ENCODE measurements at places on chromosomes 12 and 14. TPM values are rescaled to one million over a fixed set of nuclear protein-coding genes. Genes with fewer than 3 reads are reported as not detected.

Gene LRRK2
- 0.04 TPM for total RNA-seq

Gene TSPAN8
- total RNA-seq, result not detected

Gene RNASE4
- total RNA-seq, result 6.1 TPM

Gene SLCO1A2
- total RNA-seq, result not detected

Gene TRIM9
- 1.2 TPM for total RNA-seq

Gene ZDHHC22
- not detected for total RNA-seq

Gene PRKD1
- total RNA-seq, result not detected

Gene PLEKHH1
- total RNA-seq, result 4.9 TPM

Gene SDR9C7
- not detected for total RNA-seq

Gene SLC25A21
- total RNA-seq, result not detected

- no peak for ATAC-seq
- no peaks in the 10 kb centered on the region for H3K36me3 ChIP-seq
- no peak overlapping the region for H3K4me3 ChIP-seq
Measured at GRCh38 chr12:46005151-46005797, 14.9 kb upstream of the SCAF11 start.

DNA sequence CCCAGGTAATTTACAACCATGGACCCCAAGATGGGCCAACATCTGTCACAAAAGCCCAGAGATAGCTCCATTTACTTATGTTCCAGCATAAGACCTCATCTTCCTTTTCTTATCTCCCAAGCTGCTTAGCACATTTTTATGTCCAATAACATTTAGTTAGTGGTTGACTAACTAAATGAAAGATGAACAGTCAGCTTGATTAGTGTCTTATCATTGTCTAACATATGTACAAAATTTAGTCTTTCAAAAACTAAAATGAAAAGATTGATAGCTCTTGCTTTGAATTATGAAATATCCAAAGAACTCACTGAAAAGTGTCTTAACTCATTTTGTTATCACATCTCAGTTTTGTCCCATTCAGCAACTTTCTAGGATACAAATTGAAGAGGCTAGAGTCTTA is 163.1 kb upstream of the EGLN3 start:
- H3K27ac ChIP-seq, result no peak overlapping the region
- no peak for ATAC-seq
- H3K36me3 ChIP-seq, result no peaks in the 10 kb centered on the region
- peaks cover 8% of the 10 kb centered on the region for H3K27me3 ChIP-seq

GRCh38 chr12:2613326-2614073 is 181.3 kb upstream of the FKBP4 start:
- H3K4me1 ChIP-seq, result peaks cover 13% of the 10 kb centered on the region
- peak overlapping the region; percentile 5 for H3K4me3 ChIP-seq
- no peaks in the 10 kb centered on the region for H3K36me3 ChIP-seq
- ATAC-seq, result peak; percentile 98
- H3K27me3 ChIP-seq, result peaks cover 53% of the 10 kb centered on the region

- no peaks in the 10 kb centered on the region for H3K4me1 ChIP-seq
- peaks cover 28% of the 10 kb centered on the region for H3K27me3 ChIP-seq
- no peak overlapping the region for H3K4me3 ChIP-seq
- ATAC-seq, result no peak
Measured at GRCh38 chr12:130161261-130162243, 712 bp upstream of the FZD10 start.

DNA sequence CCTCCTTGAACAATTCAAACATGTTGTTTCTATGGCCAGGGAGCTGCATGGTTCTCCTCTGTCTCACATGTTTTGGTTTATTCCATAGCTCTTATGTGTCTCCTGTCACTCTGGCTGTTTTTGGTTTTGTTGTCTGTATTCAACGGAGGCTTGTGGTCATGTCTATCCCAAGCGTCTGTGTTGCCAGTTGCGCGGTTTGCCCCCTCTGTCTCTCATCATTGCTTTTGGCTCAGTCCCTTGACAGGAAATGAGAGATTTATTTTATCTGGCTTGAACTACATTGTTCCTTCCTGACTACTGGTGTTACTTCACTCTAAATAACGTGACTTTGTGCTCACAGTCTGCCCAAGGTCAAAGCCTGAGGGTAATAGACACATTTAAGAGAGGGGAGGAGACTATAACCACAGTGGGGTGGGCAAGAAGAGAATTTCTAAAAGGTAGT is 96.4 kb upstream of the SOX5 start:
- no peaks in the 10 kb centered on the region for H3K36me3 ChIP-seq
- H3K4me1 ChIP-seq, result no peaks in the 10 kb centered on the region
- ATAC-seq, result no peak
- H3K27ac ChIP-seq, result no peak overlapping the region

DNA sequence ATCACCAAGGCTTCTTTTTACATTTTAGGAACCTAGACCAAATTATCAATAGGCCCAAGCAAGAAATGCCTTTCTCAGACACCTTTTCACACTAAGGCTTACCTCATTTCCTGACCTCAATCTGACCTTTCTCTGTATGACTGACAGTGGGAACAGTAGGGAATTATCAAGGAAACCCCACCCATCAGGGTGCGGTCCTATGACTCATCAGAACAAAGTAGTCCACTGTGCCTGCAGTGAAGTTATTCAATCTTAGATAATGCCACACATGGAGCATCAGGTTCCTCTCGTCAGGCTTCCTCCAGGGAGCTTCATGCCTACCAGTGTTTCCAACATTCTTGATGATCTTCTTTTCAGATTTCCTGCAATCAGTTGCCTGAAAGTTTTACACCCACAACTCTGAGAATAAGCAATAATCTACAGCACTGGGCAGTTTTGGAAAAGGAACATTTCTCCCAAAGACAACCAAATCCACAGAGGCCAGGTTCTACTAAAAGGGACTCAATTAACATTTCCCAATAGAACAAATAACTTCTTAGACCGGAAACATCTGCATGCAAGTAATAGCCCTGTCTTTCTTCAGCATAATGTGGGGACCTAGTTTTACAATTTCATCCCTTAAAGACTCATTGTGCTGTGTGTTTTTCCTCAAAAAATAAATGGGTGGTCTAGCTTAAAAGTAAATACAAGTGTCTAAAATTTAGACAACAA is 35.9 kb upstream of the TMTC2 start:
- no peaks in the 10 kb centered on the region for H3K27me3 ChIP-seq
- H3K4me1 ChIP-seq, result peaks cover 10% of the 10 kb centered on the region

DNA sequence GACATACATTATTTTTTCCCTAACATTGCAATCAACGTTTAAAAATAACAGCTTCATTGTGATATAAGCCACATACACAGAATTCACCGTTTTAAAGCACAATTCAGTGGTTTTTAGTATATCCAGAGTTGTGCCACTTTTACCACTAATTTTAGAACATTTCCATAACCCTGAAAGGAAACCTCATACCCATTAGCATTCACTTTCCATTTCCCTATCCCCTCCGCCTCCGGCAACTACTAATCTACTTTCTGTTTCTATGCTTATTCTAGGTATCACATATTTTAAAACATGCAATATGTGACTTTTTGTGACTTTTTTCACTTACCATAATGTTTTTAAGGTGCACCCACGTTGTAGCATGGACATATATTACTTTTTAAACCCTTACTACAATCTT is 55.6 kb upstream of the ISM2 start:
- peak overlapping the region; percentile 63 for H3K27ac ChIP-seq
- peaks cover 92% of the 10 kb centered on the region for H3K36me3 ChIP-seq
- peak overlapping the region; percentile 46 for H3K4me3 ChIP-seq
- H3K27me3 ChIP-seq, result no peaks in the 10 kb centered on the region

DNA sequence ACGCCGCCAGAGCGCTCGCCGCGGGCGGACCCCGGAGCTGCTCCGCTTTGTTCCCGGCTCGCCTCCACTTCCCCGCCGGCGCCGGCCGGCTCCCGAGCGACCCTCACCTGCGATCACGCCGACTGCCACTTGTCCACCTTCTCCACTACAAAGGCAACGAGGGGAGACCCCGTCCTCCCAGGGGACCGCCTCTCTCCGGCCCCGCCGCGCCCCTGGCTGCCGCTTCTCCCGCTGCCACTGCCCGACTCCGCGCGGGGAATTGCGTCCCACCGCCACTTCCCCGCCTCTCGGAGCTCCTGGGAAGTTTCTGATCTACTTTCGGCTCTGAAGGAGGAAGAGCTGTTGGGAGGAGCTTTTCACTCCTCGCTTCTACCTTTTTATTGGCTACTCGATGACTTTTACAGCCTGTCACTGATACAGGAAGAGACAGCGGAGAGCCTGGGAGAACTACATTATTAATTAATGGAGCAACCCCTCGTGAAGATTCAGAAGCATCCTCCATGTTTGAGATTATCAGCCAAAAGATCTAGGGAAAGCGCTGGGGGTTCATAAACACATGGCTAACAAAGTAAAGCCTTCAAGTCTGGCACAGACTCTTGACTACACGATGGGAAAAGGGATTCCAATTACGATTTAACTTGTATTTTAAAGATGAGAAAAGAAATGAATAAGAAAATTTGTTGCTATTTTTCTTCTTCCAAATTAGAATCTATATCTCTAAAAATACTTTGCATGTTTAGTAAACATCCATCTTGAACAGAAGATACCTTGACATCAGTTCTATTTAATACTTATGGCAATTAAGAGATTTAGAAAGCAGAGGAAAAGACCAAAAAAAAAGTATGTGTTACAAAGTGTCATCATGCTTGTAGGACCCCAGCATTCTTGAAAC is at the start of gene BAZ1A:
Gene BAZ1A (minus strand): TSS at position 330 of the 892 bp plus-strand sequence. CDS start 756 bp downstream, outside the sequence.
- H3K4me3 ChIP-seq, result peak within 1 kb of the TSS; percentile 97
- H3K27me3 ChIP-seq, result no peaks in the 10 kb centered on the region
- peak within 1 kb of the TSS; percentile 98 for H3K27ac ChIP-seq
- H3K36me3 ChIP-seq, result peaks cover 45% of the 10 kb centered on the region
- peaks cover 11% of the 10 kb centered on the region for H3K4me1 ChIP-seq
- ATAC-seq, result peak; percentile 30

DNA sequence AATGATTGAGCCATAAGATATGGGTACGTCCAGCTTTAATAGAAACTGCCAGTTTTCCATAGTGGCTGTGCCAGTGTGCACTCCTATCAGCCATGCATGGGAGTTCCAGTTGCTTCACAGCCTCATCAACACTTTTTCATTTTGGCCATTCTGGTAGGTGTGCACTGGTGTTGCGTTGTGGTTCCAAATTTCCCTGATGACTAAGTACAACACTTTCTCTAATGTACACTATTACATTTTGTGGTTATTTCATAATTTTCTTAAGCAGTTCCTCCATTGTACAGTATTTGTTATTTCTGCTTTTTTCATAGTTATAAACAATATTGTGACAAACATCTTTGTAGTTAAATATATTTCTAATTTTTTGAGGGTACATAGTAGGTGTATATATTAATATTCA is 21.5 kb upstream of the OAS1 start:
- H3K4me1 ChIP-seq, result no peaks in the 10 kb centered on the region
- H3K27ac ChIP-seq, result no peak overlapping the region
- H3K27me3 ChIP-seq, result peaks cover 11% of the 10 kb centered on the region
- H3K36me3 ChIP-seq, result no peaks in the 10 kb centered on the region
- no peak for ATAC-seq

GRCh38 chr12:65004270-65004669 is 116.8 kb downstream of the WIF1 start:
- peaks cover 25% of the 10 kb centered on the region for H3K27me3 ChIP-seq
- no peak for ATAC-seq
- no peak overlapping the region for H3K27ac ChIP-seq

- H3K36me3 ChIP-seq, result no peaks in the 10 kb centered on the region
- no peak overlapping the region for H3K4me3 ChIP-seq
- peaks cover 5% of the 10 kb centered on the region for H3K27me3 ChIP-seq
- no peak for ATAC-seq
- H3K27ac ChIP-seq, result peak overlapping the region; percentile 69
- H3K4me1 ChIP-seq, result peaks cover 14% of the 10 kb centered on the region
Measured at GRCh38 chr12:47576289-47576945, 129.4 kb downstream of the RPAP3 start.

- no peak overlapping the region for H3K27ac ChIP-seq
- no peak overlapping the region for H3K4me3 ChIP-seq
- H3K4me1 ChIP-seq, result peaks cover 14% of the 10 kb centered on the region
Measured at GRCh38 chr14:77585385-77585784, 31.1 kb downstream of the SPTLC2 start.

All from activated T-helper 17 cell treated with anti-CD3 and anti-CD28 coated beads, Interleukin-2, amount 50 U/mL, for 72 hours (primary cell).